Retina (tissue), 1 donor: ENCODE measurements at places on chromosomes 11 and 22.
A peak's percentile ranks its signal among the peaks of the same experiment; 100 is the strongest.

- no peak for DNase-seq
These were observed 411.7 kb downstream of the CADM1 start for GRCh38 chr11:115092516-115092915.

DNA sequence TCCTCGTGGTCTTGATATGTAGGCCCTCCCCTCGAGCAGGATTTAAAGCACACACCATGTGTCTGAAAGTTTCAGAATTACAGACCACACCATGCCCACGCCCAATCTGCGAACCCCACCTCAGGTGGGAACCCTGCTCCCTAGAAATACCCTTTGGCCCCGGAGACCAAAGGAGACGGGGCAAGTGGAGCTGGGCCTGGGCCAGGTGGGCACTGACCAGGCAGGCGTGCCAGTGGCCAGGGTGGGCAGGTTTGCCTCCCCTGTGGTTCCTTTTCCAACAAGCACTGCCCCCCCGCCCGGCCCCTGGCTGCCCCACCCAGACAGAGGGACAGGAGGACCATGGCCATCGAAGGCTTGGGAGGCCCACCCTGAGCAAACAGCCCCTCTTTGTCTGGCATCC lies 400.4 kb downstream of the TBC1D22A start:
- DNase-seq = no peak

DNA sequence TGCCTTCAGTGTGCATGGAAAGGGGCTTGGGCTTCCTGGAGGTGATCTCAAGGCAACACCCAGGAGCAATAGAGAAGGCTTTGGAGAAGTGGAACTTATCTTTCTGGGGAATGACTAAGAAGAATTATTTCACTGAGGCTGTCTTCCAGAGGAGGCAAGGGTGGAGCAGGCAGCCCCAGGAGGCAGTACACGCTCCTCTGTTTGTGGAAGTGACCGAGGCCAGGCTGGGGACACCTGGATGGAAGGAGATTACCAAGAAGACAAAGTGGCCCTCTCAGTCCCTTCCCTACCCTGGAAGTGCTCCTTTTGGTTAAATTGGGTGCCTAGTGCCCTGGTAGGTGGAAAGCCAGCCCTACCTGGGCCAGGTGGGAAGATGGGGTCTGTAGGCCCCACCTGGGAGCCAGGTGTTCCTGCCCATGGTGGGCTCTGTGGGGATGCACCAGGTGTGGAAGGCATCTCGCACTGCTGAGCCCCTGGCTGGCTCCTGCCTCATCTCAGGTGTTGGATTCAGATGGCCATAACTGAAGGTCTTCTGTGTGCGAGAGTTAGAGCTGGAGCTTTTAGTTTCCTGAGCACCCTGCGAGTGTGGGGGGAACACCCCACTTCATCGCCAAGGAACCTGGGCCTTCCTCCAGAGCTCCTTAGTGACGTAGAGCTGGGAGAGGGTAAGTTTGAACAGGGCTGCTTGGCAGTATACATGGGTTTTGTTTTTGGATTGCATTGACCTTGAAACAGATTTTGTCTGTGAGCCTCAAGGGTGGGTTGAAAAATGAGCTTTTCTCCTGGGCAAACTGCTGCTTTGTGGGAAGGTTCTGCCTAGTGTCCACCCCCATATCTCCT lies 46.1 kb downstream of the MICAL2 start:
- DNase-seq = no peak

DNA sequence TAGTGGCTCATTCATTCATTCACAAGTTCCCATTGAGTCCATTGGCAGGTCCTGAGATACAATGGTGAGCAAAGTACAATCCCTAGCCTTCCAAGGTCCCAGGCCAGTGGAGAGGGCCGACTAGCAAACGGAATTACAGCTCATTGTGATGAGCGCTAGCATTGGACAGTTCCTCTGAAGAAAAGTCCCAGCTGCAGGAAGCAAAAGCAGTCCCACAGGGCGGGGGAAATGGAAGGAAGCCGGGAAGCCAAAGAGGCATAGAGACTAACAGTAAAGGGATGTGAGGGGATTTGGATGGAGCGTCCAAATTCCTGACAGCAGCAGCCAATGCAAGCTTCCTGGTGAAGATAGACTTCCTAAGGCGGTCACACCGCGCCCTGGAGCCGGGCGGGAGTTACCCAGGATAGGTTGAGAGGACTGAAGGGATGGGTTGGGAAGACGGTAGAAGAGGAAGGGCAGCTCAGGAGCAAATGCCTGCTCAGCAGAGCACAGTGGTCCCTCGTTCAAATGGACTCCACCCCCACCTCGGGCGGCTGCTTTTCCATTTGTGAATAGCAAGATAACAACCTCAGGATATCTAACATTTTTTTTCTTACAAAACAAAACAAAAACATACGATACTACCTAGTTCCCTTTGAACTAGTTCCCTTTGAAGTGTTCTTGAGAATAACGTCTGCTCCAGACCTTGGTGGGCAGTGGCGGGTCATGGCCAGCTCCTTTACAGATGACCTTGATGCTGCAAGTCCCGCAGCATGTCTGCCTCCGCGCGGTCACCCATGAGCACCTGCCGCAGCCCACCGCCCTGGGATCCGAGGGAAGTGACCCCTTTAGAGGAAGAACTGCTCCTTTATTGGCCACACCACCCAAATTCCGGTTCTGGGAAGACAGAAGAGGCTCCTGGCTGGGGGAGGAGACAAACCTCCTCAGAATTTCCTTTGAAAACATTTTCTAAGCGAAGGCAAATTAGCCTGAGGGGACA lies 132.9 kb downstream of the RASSF10 start:
- no peak for DNase-seq

- DNase-seq = no peak
These were observed 63.7 kb downstream of the CYTH4 start for GRCh38 chr22:37345863-37346504.

DNA sequence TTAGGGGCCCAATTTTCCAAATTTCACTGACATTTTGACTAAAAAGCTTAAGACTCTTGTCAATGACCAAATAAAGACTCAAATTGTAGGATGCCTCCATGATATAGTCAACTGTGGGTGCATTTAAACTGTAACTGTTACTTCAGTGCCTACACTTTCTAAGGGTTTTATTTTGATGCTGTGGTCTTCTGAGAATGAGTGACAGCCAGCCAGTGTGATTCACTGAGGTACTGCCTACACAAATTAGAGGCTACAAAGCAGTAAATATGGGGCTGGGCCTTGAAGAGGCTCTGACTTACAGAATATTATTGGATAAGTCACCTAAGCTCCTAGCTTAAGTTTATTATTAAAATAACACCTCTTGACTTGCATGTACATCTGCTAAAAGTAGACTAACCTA lies 210.6 kb downstream of the SWAP70 start:
- DNase-seq = no peak

GRCh38 chr11:125938418-125938817 lies 7.4 kb upstream of the VSIG10L2 start:
- no peak for DNase-seq

- no peak for DNase-seq
These were observed 24.4 kb downstream of the SERGEF start for GRCh38 chr11:17988465-17988864.

DNA sequence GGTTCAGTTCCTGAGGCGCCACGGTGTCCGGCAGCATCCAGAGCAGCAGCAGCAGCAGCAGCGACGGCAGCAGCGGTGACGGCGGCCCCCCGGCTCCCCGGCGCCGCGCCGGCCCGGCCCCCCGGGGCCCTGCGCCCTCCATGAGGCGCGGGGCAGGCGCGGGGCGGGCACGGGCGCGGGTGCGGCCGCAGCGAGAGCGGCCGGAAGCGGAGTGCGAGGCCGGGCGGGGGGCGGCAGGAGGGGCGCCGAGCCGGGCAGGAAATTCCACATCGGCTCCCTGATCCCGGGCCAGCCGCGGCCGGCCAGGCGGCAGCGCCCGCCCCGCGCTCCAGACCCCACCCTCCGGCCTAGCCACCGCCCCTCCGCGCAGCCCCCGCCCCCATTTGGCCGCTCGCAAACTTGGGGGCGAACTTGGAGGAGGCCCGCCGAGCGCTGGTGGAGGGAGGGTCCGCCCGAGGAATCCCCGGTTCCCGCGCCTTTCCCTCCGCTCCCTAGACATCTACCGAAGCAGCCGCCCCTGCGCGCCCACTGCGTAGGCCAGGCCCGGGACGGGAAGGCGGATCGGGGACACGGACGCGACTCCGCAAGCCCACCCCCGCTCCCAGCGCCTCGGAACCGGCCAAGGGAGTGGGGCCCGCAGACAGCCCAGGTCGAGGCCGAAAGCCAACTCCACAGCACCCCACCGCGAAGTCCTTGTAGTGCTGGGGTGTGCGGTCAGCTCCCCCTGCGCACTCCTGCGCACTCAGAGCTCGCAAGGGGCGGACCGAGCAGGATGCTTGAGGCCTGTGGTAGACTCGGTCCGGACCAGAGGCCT lies at the start of gene SCARF2:
TSS of gene SCARF2 (minus strand) at position 213 of the 814 bp plus-strand sequence. CDS start at position 142, 71 bp downstream.
- peak; percentile 65 for DNase-seq

- DNase-seq = no peak
These were observed 51.4 kb downstream of the ELP4 start for GRCh38 chr11:31560842-31561476.

DNA sequence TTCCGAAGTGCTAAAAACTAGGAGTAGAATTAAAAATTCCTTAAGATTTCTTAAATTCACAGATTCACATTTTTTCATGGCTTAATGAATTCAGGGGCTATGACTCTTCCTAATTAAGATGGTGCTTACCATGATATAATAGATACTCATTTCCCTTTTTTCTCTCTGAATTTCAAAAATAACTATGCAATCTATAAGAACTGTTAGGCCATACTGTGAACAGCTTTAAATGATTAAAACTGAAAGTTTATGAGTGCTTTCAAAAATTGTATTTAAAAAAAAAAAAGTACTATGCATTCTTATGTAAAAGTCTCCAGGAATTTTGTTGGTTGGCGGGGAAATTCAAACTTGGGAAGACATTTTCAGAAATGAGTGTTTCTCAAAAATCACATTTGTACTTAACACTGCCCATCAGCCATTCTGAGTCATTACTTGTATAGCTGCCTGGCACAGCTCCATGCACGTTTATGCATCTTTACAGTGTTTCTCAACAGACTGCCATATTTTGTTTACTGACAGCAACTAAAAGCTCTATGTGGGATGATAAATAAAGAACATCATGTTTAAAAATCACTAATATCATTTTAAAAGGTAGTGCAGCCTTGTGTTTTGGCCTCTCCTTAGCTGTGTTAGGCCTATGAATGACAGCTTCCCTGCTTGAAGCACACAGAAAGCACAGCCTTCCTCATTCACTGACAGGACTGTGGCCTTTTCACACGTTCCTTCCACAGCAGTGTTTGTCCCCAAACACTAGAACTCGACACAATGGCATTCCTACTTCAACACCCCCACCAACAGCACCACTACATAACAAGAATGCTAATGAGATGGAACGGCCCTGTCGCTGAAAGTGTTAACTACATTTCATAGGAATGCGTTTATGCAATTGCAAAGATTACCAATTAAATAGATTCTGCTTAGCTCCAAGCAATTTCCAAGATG lies 131.4 kb downstream of the DCDC1 start:
- DNase-seq = peak; percentile 77

- DNase-seq = no peak
These were observed 23.2 kb downstream of the TAF1D start for GRCh38 chr11:93718057-93718563.

DNA sequence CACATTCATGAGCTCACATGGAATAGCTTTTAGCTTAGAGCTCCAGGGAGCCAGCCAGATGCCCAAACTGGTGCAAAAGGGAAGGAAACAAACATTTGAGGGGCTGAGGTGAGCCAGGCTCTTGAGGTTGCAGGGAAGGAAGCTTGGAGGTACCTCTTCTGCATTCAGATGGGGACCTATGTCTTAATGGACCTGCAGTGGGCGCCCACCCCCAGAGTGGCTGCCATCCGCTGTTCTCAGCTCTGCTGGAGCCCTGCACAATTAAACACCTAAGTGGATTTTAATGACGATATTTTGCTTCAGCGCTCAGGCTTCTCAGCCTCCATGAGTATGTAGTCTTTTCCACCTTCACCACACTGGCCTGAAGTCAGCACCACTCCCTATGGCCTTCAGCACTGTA lies 100.8 kb downstream of the LDLRAD3 start:
- no peak for DNase-seq

DNA sequence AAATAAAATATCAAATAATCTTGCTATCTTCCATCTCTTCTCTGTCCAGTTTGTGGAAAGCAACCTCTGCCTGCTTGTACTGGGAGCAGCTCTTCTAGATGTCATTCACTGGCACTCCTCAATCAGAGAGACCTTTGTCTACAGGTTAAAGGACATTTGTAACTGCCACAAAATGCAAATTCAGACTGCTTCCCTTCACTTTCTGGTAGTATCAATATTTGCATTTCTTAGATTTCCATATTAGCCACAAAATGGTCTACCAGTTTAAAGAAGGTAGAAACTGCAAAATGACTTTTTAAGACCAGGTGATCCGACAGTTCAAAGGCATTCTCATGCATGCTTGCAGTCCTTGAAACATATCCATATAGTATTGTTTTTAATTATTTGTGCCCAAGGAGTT lies 51.7 kb upstream of the RCN1 start:
- DNase-seq = no peak

DNA sequence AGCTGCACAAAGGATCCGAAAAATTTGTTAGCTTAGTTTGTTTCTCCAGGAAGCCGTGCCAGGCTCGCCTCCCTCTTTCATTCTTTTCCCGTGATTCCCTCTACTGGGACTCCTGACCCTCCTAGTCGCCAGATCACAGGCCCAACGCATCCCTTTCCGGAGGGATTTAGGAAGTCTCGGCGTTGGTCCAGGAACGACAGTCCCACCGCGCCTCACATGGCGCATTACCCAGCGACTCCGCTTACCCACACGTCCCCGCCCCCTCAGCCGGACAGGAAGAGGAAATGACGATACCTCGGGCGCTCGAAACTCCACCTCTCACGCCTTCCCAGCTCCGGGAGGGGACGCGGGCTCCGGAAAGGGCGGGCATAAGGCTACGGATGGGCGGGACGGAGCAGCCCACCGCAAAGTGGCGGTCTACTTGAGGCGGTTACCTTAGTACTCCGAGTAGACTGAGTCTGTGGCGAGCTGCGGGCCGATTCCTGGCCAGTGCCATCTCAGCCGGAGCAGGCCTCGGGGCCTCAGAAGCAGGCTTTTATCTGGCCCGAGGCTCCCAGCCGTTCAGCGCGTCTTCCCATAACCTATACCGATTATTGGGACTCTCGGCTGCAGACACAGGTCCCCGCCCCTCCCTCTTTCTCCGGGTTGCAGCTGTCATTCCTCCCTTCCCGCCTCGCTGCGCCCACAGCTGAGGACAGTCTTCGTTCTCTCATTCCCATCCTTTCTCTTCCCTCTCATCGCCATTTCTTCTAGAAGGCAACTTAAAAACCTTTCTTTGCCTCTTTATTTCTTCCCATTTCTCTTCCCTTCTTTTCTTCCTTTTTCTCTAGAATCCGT lies at the start of gene CCDC15:
TSS of gene CCDC15 (plus strand) at position 450 of the 837 bp plus-strand sequence. CDS start 531 bp downstream, outside the sequence.
- peak; percentile 99 for DNase-seq

- peak; percentile 42 for DNase-seq
These were observed 32.7 kb upstream of the GLYATL1B start for GRCh38 chr11:59053387-59053786.

- no peak for DNase-seq
These were observed 103.1 kb downstream of the TEAD1 start for GRCh38 chr11:12777208-12777874.

GRCh38 chr11:108752297-108752751 lies 87.5 kb downstream of the DDX10 start:
- DNase-seq = no peak

- no peak for DNase-seq
These were observed 170.1 kb downstream of the GRIK4 start for GRCh38 chr11:120681434-120682331.

GRCh38 chr11:64649291-64649697 lies 58.3 kb downstream of the SLC22A12 start:
- peak; percentile 66 for DNase-seq

- DNase-seq = no peak
These were observed 47.7 kb downstream of the GAB4 start for GRCh38 chr22:16960220-16960883.
